ENCODE measurements at places on chromosomes 1 and 21.

DNA sequence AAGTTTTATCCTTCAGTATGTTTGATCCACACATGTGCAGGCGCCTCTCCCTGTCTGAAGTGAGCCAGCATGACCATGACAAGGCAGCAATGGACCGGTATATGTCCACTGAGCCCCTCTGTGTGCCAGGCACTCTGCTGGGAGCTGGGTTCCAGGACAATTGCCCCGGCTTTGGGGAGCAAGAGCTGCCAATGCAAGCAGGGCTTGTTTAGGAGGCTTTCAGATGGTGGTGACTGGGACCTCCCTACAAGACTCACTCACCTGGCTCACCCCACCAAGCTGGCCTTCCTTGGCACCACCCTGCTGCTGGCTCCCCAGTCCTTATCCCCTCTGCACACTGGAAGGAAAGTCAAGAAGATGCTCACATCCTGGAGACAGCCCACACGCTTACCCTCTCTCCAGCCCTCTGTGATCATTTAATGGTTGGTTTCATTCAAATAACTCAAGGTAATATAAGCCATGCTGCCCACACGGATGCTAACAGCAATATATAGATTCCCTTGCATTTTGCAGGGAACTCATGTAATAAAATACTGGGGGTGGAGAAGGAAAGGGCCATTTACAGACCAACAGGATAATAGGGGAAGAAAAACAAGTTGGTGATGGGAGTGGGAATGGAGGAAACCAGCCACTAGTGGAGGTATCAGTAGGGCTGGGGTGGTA is 23.6 kb downstream of the KCND3 start:
- DNase-seq, result no peak

GRCh38 chr1:227880342-227880924 is 65.0 kb downstream of the PRSS38 start:
- no peak for DNase-seq

- no peak for DNase-seq
Observed at GRCh38 chr21:29675451-29675850, 264.3 kb downstream of the GRIK1 start.

DNA sequence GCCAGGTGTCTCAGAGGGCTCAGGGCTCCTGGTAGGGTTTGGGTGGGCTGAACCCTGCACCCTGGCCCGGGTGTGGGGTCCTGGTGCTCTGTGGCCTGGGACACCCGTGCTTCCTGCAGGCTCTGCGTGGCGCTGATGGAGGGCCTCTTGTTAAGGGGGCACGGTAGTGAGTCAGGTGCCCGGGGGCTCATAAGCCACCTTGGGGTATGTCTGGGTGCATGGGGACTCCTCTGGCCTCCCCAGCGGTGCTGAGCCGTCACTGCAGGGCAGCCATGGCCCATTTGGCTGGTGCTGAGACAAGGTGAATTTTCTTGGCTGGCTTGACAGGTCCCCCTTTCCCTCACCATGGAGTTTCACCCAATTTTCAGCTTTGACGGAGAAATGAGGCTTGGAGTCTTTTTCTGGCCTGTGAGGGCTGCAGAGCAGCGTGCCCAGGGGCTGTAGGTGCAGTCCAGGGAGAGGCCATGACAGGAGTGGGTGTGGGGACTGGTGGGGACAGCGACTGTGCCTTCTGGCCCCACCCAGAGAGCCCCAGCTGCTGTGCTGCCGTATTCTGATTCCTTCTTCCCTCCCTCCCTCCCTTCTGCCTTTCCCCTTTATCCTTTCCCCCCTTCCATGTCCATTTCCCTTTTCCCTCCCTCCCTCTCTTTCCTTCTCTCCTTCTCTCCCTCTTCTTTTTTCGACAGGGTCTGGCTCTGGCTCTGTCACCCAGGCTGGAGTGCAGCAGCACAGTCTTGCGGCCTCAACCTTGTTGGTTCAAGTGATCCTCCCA is 40.4 kb downstream of the SKI start:
- DNase-seq, result no peak

GRCh38 chr1:85289207-85289847 is 12.9 kb upstream of the BCL10 start:
- no peak for DNase-seq

DNA sequence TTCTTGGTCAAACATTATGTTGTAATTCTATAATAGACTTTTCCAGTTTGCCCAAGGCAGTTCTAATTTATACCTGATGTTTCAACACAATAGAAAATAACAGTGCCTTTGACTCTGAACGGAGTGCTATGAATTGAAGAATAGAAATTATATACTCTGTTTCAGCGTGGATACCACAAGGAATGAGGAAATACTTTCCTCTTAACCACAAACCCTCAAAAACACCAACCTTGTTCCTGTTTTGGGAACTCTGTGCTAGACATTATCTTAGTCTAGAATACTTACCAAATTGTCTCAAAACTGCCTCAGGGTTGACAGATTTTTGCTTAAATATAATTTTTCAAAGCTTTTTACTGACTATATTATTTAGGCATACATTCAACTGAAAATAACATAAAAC is 1629.3 kb downstream of the MRPL39 start:
- DNase-seq, result no peak

DNA sequence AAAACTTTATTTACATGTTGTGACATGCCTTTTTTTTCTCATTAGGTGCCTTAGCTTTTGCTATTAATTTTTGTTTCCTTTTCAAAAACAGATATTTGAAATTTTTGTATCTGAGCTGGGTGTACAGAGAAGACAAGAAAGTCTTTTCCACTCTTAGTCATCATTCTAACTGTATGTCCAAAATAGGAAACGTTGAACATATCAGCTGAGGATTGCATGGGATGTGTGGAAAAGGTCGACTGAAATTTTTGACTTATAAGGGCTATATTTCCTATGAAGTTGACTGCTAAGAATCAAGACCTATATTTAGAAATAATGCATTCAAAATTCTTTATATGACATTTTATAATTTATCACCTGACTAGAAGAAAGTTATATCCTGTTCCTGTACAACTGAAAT is 270.0 kb upstream of the ZRANB2 start:
- DNase-seq, result no peak

GRCh38 chr1:36968730-36969129 is 65.6 kb downstream of the GRIK3 start:
- DNase-seq, result no peak

GRCh38 chr1:168372861-168373371 is 92.2 kb downstream of the TBX19 start:
- DNase-seq, result no peak

- DNase-seq, result no peak
Observed at GRCh38 chr1:84763912-84764680, 73.8 kb upstream of the SSX2IP start.

GRCh38 chr1:8472668-8473067 is 154.8 kb downstream of the SLC45A1 start:
- DNase-seq, result no peak

- DNase-seq, result no peak
Observed at GRCh38 chr1:223837687-223838086, 8.1 kb downstream of the TP53BP2 start.

DNA sequence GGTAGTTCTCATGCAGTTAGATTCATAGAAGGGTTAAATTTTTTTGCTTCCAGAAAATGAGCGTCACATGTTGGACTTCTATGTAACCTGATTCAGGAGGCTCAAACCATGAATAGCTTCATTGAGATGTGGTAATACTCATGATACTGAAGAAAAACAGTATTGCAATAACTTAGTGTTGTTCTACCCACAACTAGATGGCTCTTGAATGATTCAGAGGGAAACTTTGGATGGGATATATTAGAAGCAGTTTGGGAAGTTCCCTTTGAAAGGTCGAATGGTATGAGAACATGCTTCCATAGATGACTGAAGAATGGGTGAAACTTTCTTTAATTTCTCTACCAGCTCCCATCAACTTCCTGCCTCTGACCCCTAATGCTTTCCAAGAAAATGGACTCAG is 211.7 kb upstream of the PTGFR start:
- DNase-seq, result no peak

- DNase-seq, result no peak
Observed at GRCh38 chr1:9755441-9755995, 68.2 kb downstream of the CLSTN1 start.

- DNase-seq, result no peak
Observed at GRCh38 chr21:42129300-42130266, 58.5 kb downstream of the UMODL1 start.

- no peak for DNase-seq
Observed at GRCh38 chr1:37240897-37241296, 206.6 kb upstream of the GRIK3 start.

DNA sequence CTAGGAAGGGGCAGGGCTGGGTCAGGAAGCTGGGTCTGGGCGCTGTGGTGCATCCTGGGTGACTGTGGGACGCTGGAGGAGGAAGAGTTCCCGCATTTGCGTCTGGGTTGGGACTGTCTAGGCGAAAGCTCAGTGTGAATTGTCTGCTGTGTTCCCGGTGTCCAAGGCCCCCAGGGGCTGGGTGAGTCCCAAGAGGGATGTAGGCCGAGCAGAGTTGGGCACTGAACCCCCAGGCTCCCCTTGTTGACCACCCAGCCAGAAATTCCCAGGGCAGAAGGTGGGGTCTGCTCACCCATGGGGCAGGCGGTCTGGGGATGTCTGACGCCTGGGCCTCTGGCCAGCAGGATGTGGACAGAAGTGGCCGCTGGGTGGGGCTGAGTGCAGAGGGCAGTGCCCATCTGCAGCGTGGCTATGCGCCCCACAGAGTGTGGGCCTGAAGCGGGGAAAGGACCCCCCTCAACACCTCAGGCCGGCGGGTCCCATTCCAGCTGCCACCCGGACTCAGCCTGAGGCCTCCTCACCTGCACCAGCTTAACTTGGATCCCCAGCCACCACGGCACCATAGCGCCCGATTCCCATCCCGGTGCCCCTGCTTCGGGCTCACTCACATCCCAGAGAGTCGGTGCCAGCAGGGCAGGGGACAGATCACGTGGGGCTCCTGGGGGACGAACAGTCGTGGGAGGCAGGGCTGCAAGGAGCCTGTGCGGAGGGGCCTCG is 37.0 kb upstream of the POFUT2 start:
- no peak for DNase-seq

DNA sequence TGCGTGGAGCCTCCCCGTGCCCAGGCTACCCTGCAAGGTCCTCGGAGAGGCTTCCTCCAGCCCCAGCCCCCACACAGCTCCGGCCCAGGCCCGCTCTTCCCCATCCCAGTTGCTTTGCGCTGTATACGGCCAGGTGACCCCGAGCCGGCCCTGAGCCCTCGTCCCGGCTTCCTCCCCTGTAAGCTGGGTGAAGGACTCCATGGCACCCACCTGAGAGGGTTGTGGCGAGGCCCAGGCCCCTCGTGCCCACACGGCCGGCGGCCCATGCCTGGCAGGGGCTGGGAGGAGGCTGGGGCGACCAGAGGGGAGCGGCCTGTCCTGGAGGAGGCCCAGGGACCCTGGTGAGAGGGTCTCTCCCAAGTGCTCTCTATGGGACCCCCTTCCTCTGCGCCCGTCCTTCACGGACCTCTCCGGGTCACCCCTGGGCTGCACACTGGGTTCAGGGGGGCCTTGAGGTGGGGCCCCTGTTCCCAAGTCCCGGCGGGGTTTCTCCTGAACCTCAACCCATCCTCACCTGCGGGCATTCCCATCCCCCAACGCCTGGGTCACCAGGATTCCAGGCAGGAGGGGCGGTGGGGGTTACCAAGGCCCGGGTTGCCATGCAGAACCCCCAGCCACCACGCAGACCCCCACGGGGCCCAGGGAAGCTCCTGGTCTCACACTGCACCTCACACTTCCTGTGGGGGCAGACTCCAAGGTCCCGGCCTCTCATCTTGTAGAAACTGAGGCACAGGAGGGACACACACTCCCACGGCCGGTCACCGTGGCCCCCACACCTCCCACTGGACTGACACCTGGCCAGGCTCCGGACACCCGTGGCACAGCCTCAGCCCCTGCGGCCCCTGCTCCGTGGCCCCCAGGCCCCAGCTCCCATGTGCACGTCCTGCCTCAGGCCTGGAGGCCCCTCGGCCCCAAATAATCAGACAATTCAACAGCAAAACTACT is 25.2 kb downstream of the COL6A1 start:
- DNase-seq, result no peak

DNA sequence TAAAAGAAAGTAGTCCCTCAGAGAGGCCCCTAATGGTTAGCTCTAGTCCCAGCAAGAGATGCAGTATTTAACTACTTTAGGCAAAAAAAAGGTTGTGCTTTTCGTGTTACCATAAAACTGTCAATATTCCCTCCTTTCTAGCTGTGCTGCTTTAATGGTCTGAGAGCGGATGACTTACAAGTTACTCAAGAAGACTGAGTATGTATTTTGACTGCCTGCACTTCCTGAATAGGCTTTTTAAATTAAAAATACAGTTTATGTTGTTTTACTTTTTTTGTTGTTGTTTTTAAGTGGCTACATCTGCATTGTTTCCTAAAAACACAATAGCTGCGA is 152.2 kb downstream of the NFIA start:
- DNase-seq, result no peak

DNA sequence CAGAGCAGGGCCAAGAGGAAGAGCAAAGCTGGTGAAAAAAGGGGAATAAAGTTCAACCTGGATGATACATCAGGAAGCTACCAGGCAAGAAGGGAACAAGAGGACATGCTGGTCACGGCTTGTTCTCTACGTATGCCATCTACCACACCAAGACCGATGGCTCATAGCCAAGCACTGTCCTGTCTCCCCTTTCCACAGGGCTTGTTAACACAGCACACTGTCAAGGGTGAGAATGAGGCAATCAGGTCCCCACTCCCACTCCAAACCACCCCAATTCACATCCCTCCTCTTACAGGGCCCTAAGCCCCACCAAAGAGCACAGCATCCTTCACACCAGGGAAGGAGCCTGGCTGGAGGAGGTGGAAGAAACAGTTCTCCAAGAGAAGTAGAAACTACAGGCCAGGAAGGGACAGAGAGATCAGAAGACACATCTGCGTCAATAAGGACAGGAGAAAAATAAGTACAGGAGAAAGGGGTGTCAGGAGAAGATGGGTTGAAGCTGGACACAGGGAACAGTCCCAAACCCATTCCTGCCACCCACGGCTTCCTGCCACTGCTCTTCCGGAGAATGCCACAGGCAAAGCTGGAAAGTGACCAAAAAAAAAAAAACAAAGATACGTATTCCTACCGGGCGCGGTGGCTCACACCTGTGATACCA is 923 bp upstream of the SHC1 start:
- no peak for DNase-seq

DNA sequence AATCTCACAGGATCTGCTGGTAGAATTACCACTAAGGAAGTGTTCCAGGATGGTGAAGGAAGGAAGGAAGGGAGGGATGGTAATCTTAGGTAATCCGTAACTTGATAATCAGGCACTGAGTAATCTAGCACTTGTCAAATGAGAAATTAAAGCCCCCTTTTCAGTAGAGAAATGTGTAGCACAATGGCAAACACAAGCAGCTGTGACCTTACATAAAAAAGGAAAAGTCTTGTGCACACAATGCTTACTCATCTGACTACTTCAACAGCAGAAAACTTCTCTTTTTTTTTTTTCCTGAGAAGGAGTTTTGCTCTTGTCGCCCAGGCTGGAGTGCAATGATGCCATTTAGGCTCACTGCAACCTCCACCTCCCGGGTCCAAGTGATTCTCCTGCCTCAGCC is 6.1 kb downstream of the NUP210L start:
- DNase-seq, result no peak

- no peak for DNase-seq
Observed at GRCh38 chr1:85393490-85393889, 71.5 kb downstream of the DDAH1 start.

DNA sequence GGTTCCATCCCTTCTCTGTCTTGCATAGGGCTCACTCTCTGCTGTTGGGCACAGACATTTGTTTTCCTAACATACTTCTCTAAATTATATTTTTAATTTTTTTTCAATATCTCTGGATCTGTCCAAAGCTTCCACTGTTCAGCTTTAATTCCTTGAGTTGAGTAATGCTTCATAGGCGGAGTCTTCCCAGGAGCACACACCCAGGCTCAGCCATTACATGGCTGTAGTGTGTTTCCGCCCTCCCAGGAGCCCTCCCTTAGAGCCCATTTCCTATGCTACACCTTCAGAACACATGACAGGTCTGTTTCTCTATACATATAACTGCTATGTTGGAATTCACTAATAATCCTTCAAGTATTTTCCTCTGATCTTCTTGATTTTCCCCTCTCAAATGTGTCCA is 297.4 kb downstream of the PBX1 start:
- no peak for DNase-seq

All from left renal cortex interstitium (tissue), 4 donors.